ENCODE measurements at places on chromosomes 12 and 14. TPM values are rescaled to one million over a fixed set of nuclear protein-coding genes. Genes with fewer than 3 reads are reported as not detected.
A peak's percentile ranks its signal among the peaks of the same experiment; 100 is the strongest.

Gene TMED10
- 268 TPM for total RNA-seq

- no peak overlapping the region for H3K4me3 ChIP-seq
- DNase-seq: no peak
- H3K4me1 ChIP-seq: no peaks in the 10 kb centered on the region
- H3K27ac ChIP-seq: no peak overlapping the region
- no peaks in the 10 kb centered on the region for H3K27me3 ChIP-seq
Observed at GRCh38 chr14:61638595-61639387, 56.5 kb upstream of the HIF1A start.

DNA sequence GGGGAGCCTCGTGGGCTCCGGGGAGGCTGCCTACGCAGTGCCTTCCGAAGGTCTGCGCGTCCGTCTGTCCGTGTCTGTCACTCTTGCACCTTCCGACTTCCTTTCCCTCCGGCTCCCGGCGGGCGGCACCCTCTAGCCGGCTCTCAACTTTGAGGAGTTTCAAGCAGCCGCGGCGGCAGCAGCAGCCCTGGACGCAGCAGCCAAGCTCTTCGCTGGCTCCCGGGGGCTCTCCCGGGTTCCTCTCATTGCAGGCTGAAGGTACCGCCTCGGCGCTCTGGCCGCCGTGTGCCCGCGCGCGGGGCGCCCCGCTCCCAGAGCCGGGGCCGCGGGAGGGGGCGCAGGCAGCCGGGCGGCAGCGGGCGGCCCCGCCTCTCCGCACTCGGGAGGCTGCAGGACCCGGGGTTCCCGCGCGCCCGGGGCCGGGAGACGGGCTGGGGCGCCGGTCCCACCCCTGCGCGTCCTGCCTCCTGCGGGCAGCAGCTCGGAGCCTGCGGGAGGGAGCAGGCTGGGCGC is at the start of the genes AMIGO2 and PCED1B:
TSS of gene AMIGO2 (minus strand) at position 492 of the 513 bp plus-strand sequence. CDS start 957 bp downstream, outside the sequence.
TSS of gene PCED1B (plus strand) at position 154 of the 513 bp plus-strand sequence. CDS start 155,443 bp downstream, outside the sequence.
- peak; percentile 91 for DNase-seq
- no peaks in the 10 kb centered on the region for H3K27me3 ChIP-seq
- H3K27ac ChIP-seq: peak within 1 kb of the TSS; percentile 90
- no peaks in the 10 kb centered on the region for H3K36me3 ChIP-seq
- H3K4me3 ChIP-seq: peak within 1 kb of the TSS; percentile 58
- peaks cover 42% of the 10 kb centered on the region for H3K4me1 ChIP-seq

GRCh38 chr12:47797441-47797840 is 22.3 kb downstream of the HDAC7 start:
- H3K27ac ChIP-seq: no peak overlapping the region
- no peaks in the 10 kb centered on the region for H3K36me3 ChIP-seq

- no peak overlapping the region for H3K4me3 ChIP-seq
- no peaks in the 10 kb centered on the region for H3K4me1 ChIP-seq
- no peaks in the 10 kb centered on the region for H3K36me3 ChIP-seq
- no peaks in the 10 kb centered on the region for H3K27me3 ChIP-seq
- DNase-seq: no peak
Observed at GRCh38 chr12:105466901-105467598, 136.6 kb downstream of the C12orf75 start.

DNA sequence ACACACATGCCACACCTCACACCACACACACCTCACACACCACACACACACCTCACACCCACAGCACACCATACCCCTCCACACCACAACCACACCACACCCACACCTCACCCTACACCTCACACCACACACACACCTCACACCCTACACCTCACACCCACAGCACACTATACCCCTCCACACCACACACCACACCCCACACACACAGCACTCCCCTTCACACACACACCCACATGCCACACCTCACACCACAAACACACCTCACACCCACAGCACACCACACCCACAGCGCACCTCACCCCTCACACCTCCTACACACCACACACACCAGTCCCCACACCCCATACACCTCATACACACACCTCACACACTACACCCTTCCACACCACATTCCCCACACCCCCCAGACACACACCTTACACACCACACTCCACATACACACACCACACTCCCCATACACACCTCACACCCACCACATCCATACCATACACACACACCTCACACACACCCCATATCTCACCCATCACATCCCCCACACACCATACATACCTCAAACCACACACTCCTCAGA is 80.0 kb downstream of the ACTN1 start:
- peaks cover 63% of the 10 kb centered on the region for H3K36me3 ChIP-seq
- H3K4me3 ChIP-seq: no peak overlapping the region
- H3K27ac ChIP-seq: no peak overlapping the region
- DNase-seq: no peak
- no peaks in the 10 kb centered on the region for H3K4me1 ChIP-seq

DNA sequence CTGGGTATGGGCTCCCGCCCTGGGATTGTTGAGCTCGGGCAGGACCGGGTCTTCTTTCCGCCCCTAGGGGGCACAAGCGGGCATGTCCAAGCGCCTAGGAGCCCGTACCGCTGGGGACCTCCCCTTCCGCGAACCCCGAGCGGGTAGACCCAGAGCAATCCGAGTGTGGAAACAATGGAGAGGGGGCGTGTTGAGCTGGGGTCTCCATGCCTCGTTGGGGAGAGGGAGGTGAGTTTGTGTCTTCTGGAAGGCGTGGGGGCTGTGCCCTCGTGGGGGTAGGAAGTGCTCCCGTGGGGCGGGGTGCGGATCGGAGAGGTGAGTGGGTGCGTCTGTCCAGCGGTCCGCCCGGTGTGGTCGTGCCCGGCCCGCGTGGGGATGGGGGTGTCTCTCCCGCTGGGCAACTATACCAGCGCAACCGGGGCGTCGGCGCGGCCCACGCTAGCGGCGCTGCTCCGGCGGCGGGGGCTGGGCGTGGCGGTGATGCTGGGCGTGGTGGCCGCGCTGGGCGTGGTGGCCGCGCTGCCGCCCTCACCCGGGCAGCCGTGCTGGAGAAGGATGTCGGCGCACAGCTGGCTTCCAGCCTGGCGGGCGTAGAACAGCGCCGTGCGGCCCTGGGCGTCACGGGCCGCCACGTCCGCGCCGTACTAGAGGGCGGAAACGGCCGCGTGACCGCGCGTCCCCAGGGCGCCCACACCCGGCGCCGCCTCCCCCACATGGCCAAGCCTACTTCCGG is 12.2 kb downstream of the AGAP2 start:
- H3K4me3 ChIP-seq: no peak overlapping the region
- H3K27me3 ChIP-seq: no peaks in the 10 kb centered on the region
- H3K36me3 ChIP-seq: no peaks in the 10 kb centered on the region
- DNase-seq: peak; percentile 92
- H3K4me1 ChIP-seq: peaks cover 19% of the 10 kb centered on the region

DNA sequence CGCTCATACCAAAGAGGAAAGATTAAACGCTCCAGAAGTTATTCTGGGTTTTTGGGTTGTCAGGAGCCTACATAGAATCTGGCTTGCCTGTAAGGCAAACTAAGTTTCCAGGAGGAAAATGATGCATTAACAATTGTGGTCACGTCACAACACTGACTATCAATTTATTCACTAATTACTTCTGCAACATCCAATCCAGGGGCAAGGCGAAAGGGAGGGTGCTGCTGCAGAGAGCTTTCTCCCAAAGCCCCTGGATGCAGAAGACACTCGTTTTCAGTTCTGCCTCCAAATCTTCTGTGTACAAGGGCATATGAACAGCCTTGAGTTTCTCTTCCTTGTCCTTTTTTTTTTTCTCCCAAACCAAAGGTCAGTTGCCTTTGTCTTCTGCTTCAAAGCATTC is 10.5 kb upstream of the SRRM4 start:
- H3K27ac ChIP-seq: no peak overlapping the region
- no peak for DNase-seq
- no peak overlapping the region for H3K4me3 ChIP-seq
- H3K4me1 ChIP-seq: no peaks in the 10 kb centered on the region

- DNase-seq: no peak
- H3K27me3 ChIP-seq: no peaks in the 10 kb centered on the region
- no peak overlapping the region for H3K4me3 ChIP-seq
- H3K27ac ChIP-seq: no peak overlapping the region
Observed at GRCh38 chr12:117440384-117440783, 79.0 kb upstream of the NOS1 start.

GRCh38 chr12:115118177-115118724 is 434.3 kb upstream of the TBX3 start:
- H3K27me3 ChIP-seq: no peaks in the 10 kb centered on the region
- H3K36me3 ChIP-seq: no peaks in the 10 kb centered on the region
- DNase-seq: no peak
- H3K4me3 ChIP-seq: no peak overlapping the region

Measured in adrenal gland (tissue), 19 donors.